Cardiac septum (tissue), 1 donor: ENCODE measurements at places on chromosomes 2 and 18. TPM values are rescaled to one million over a fixed set of nuclear protein-coding genes. Genes with fewer than 3 reads are reported as not detected.

The TIMM21 gene
- total RNA-seq, result 105 TPM

The ERMN gene
- not detected for total RNA-seq

The HOXD8 gene
- 1.1 TPM for total RNA-seq

The GPR17 gene
- total RNA-seq, result 0.19 TPM

The UGT1A10 gene
- total RNA-seq, result not detected

The SP100 gene
- total RNA-seq, result 46.3 TPM

The SCYGR6 gene
- total RNA-seq, result not detected

The CHN1 gene
- 23.8 TPM for total RNA-seq

The SCYGR4 gene
- not detected for total RNA-seq

The ACKR3 gene
- total RNA-seq, result 36.6 TPM

The ZBTB7C gene
- 8.0 TPM for total RNA-seq

The ANKRD62 gene
- total RNA-seq, result not detected

The CFC1 gene
- not detected for total RNA-seq

The TFCP2L1 gene
- total RNA-seq, result 0.03 TPM

The ZNF516 gene
- total RNA-seq, result 14.7 TPM

The ABCG8 gene
- not detected for total RNA-seq

The IL36B gene
- not detected for total RNA-seq
